Right renal pelvis (tissue), 4 donors: ENCODE measurements at places on chromosomes 13 and 19. TPM values are rescaled to one million over a fixed set of nuclear protein-coding genes. Genes with fewer than 3 reads are reported as not detected.

The S1PR4 gene
- 0.60 TPM for polyA plus RNA-seq

DNA sequence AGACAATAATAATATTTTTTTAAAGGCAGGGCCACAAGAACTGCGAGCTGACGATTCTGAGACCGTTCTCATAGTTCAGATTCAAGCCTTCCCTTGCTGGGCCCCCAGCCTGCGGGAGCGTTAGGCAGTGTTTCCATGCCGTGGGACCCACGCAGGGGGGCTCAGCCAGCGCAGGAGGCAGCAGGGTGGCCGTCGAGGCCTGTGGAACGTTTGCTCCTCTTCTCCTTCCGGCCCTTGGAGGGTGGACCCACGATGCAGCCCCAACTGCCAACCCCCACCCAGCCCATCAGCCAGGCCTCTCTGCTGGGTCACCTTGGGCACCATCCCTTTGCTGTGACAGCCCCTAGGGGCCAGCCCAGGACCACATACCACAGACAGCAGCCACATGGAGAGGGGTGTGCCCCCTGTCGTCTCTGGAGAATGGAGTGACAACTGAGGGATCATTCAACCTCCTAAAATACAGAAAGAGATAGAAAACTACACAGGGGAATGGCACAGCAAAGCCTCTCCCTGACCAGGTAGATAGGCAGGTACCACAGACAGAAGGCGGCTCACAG is 46.8 kb downstream of the PDCD5 start:
- no peak for DNase-seq

The DOCK6 gene
- polyA plus RNA-seq = 47.0 TPM

The MAST3 gene
- 5.3 TPM for polyA plus RNA-seq

GRCh38 chr13:99193152-99193551 is 7.5 kb upstream of the UBAC2 start:
- no peak for DNase-seq

The C19orf73 gene
- 1.2 TPM for polyA plus RNA-seq

The NKG7 gene
- 1.6 TPM for polyA plus RNA-seq
